ENCODE measurements at places on chromosomes 16 and 17.
A peak's percentile ranks its signal among the peaks of the same experiment; 100 is the strongest.

GRCh38 chr17:59154721-59155438 is at the start of gene SKA2:
TSS of gene SKA2 (minus strand) at chr17:59155186. CDS start at chr17:59155163, 23 bp downstream.
- peaks cover 15% of the 10 kb centered on the region for H3K4me1 ChIP-seq
- DNase-seq = peak; percentile 99
- peak within 1 kb of the TSS; percentile 79 for H3K27ac ChIP-seq
- H3K27me3 ChIP-seq = no peaks in the 10 kb centered on the region
- H3K36me3 ChIP-seq = no peaks in the 10 kb centered on the region

DNA sequence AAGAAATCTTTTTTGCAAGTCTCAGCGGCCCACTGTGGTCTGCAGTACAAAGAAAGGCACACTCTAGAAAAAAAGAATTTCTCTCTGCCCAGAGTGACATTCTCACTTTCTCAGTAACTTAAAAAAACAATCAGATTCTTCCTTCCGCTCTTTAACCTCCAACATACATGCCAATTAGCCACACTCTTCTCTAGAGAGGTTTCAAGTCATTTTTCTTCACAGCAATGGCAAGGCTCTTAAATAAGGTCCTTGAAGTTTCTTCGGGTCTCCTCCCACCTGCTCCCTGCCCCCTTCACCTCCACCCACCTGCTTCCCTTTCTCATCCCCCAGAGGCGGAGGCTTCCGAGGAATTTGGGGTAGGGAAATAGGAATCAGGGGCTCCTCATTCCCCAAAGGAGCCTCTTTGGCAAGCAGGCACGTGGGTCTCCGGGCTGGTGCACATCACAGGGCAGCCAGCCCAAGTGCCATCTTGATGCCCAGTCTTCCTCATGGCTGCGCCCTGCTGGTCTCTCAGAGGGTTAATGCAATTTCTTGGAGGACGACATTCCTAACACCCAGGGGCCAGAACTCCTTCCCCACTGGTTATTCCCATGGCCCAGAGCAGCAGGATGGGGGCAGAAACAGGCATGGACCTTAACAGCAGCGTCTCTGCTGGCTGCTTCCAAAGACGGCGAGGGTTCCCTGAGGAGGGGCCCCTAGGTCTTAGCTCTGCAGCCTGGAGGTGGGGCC is 855 bp upstream of the MEOX1 start:
- H3K27ac ChIP-seq = no peak overlapping the region
- H3K36me3 ChIP-seq = no peaks in the 10 kb centered on the region
- no peak for DNase-seq
- no peaks in the 10 kb centered on the region for H3K4me1 ChIP-seq

DNA sequence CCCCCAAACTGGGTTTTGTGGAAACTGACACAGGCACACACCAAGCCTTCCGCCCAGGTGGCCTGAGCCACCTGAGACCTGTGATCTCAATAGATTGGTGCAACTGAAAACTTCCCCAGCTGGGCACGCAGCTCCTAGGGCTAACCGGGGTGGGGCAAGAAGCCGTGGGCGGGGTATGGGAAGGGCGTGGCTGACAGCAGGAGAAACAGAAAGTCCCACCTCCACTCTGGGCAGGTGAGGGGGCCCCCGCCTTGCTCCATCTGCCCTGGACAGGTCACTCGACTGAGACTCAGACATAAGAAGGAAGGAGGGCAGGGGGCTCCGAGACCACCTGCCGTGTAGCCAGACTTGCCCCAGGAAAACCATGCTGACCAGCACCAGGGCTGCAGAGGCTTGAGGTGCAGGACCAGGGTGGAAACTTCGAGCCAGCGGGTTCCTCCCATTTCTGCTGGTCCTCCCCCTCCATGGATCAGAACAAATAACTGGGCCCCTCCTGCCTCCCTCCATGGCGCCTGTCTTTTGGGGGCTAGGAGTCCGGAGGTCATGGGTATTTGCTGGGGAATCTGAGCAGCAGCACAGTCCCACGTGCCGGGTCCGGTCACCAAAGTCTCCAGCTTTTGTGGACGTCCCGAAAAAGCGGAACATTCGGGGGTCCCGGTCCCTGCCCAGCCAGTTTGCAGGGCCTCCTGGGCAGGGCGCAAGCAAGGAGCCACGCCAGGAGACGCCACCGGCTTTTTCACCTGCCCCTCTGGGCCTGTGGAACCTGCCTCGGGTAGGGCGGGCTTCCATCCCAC is 1.3 kb downstream of the TIMP2 start:
- H3K27me3 ChIP-seq = no peaks in the 10 kb centered on the region
- H3K36me3 ChIP-seq = no peaks in the 10 kb centered on the region

GRCh38 chr17:77492446-77493237 is 351.9 kb downstream of the SEC14L1 start:
- no peak for DNase-seq
- H3K27me3 ChIP-seq = no peaks in the 10 kb centered on the region
- H3K27ac ChIP-seq = peak overlapping the region; percentile 36

GRCh38 chr17:11109106-11109505 is 131.9 kb upstream of the SHISA6 start:
- H3K27ac ChIP-seq = no peak overlapping the region
- no peak for DNase-seq
- no peaks in the 10 kb centered on the region for H3K36me3 ChIP-seq
- no peak overlapping the region for H3K4me3 ChIP-seq

DNA sequence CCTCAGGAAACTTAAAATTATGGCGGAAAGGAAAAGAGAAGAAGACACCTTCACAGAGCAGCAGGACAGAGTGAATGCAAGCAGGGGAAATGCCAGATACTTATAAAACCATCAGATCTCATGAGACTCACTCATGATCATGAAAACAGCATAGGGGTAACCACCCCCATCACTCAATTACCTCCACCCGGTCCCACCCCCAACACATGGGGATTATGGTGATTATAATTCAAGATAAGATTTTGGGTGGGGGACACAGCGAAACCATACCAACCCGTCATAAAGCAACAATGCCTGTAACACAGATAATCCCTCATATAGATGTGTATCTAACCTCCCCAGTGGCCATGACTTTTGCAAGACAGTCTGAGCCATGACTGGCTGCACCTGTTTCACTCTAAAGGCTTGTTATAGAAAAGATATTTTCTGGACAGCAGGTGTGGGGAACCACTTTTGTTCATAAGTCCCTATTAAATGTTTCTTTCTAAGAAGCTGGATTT is 7.0 kb upstream of the GSDMA start:
- H3K36me3 ChIP-seq = no peaks in the 10 kb centered on the region
- no peak overlapping the region for H3K4me3 ChIP-seq
- peaks cover 34% of the 10 kb centered on the region for H3K4me1 ChIP-seq
- H3K27me3 ChIP-seq = no peaks in the 10 kb centered on the region

GRCh38 chr16:31181102-31181830 is 1.3 kb downstream of the FUS start:
- H3K4me3 ChIP-seq = peak overlapping the region; percentile 91
- no peaks in the 10 kb centered on the region for H3K27me3 ChIP-seq
- DNase-seq = peak; percentile 63
- peaks cover 40% of the 10 kb centered on the region for H3K36me3 ChIP-seq

- DNase-seq = no peak
- no peak overlapping the region for H3K4me3 ChIP-seq
- peaks cover 12% of the 10 kb centered on the region for H3K27me3 ChIP-seq
- H3K36me3 ChIP-seq = no peaks in the 10 kb centered on the region
- no peaks in the 10 kb centered on the region for H3K4me1 ChIP-seq
These were observed 47.2 kb upstream of the SLC47A1 start for GRCh38 chr17:19486351-19487023.

GRCh38 chr16:29745121-29745852 is 503 bp downstream of the C16orf54 start:
- H3K27me3 ChIP-seq = no peaks in the 10 kb centered on the region
- H3K4me1 ChIP-seq = peaks cover 65% of the 10 kb centered on the region
- DNase-seq = peak; percentile 77
- H3K4me3 ChIP-seq = peak overlapping the region; percentile 98

DNA sequence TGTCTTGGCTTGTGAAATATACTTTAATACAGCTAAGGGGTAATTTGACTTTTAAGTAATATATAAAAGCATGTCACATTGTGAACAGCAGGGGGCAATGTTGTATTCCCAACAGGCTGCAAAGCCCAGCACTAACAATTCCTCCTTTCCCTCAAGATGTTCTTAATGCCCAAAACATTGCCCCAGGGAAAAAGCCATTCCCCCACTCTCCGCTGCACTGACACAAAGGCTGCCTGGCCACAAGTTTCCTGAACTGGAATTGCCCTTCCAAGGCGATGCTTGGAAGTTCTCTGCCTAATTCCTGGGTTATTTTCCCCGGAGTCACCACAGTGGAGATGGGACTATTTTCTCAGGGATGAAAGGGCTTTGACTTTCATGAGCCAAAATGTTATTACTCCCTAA is 27.2 kb downstream of the CLEC16A start:
- H3K27me3 ChIP-seq = no peaks in the 10 kb centered on the region
- peak; percentile 64 for DNase-seq
- H3K4me3 ChIP-seq = no peak overlapping the region
- H3K4me1 ChIP-seq = no peaks in the 10 kb centered on the region

DNA sequence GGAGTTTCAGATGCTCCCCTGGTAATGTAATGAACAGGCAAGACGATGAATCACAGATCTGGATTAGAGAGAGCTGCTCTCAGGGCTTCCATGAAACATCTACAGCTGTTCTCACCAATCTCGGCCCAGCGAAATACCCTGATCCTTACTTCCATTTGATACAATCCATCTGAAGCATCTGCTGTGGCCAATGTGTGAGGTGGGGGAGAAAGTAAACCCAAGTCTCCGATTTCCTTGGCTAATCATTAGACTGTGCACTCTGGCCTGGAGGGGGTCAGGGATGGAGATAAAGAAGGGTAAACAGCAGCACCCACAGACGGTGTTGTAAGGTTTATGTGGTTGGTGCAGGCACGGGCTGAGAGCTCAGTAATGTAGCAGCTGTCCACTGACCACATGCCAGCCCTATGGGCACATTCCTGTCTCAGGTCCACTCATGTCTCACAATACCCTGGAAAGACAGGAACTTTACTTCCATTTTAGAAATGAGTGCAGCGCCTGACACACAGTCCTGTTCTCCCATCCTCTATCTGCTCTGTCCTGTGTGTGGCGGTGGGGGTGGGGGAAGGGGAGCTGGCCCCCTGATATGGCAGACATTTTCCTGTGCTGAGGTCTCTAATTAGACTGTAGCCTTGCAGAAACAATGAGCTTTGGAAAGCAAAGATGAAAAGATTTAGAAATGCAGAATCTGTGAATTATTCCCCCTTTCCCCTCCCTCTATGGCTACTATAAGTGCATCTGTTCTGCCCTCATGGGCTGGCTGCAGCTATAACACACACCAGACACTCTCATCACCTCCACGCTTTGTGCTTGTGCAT is 48.3 kb upstream of the ERN1 start:
- H3K27me3 ChIP-seq = no peaks in the 10 kb centered on the region
- no peak overlapping the region for H3K27ac ChIP-seq
- no peaks in the 10 kb centered on the region for H3K36me3 ChIP-seq
- no peak for DNase-seq
- H3K4me1 ChIP-seq = no peaks in the 10 kb centered on the region
- no peak overlapping the region for H3K4me3 ChIP-seq

DNA sequence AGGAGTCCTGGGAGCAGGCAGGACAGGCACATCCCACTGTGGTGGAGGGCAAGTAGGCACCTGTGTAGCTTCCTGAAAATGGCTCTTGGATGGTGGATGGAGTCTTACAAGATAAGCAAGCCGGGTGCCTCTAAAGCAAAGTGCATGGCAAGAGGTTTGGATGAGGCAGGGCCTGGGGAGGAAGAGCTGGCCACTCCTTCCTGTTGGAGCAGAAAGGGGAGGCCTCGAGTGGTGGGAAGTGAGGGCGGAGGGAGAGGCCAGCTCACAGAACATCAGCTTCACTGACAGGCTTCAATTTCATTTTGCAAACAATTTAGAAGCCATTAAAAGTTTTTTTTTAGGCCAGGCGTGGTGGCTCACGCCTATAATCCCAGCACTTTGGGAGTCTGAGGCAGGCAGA is 31.0 kb downstream of the CD300A start:
- no peaks in the 10 kb centered on the region for H3K4me1 ChIP-seq
- H3K27ac ChIP-seq = no peak overlapping the region
- H3K36me3 ChIP-seq = no peaks in the 10 kb centered on the region
- no peak for DNase-seq

DNA sequence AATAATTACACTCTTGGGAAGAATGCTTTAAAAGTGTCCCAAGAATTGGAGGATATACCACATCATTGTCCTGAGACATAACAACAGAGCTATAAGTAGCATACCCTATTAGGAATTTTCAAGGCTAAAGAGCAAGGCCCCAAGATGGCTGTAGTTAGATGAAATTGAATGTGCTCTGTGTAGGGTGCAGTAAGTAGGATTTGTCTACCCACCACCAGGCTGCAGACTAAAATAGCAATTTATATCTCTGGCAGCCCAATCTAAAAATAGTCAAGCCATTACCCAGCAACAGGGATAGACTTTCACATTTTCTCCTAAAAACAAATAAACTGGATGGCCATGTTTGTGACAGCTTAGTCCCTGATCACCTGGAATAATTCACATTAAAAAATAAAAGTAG is 5.6 kb downstream of the MMD start:
- H3K4me1 ChIP-seq = peaks cover 37% of the 10 kb centered on the region
- H3K4me3 ChIP-seq = no peak overlapping the region
- H3K36me3 ChIP-seq = peaks cover 7% of the 10 kb centered on the region
- H3K27me3 ChIP-seq = no peaks in the 10 kb centered on the region
- no peak overlapping the region for H3K27ac ChIP-seq

DNA sequence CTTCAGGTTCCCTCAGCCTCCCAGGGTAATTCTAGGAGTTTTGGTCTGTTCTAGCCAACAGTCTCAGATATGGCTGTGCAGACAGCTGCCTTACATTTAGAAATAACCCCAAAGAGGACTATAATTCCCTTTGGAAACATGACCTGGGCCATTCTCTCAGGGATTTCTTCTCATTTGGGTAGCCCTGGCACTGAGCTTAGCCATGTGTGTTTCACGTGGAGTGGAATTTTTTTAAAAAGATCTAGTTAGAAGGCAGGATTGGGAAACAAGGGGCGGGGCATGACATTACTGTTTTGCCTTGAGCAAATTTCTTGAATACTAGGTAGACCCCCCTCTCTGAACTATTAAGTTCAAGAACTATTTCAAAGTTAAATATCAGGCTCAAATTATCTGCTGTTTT is 29.6 kb upstream of the MRC2 start:
- H3K36me3 ChIP-seq = peaks cover 4% of the 10 kb centered on the region
- no peaks in the 10 kb centered on the region for H3K27me3 ChIP-seq
- H3K4me1 ChIP-seq = no peaks in the 10 kb centered on the region
- no peak overlapping the region for H3K27ac ChIP-seq

DNA sequence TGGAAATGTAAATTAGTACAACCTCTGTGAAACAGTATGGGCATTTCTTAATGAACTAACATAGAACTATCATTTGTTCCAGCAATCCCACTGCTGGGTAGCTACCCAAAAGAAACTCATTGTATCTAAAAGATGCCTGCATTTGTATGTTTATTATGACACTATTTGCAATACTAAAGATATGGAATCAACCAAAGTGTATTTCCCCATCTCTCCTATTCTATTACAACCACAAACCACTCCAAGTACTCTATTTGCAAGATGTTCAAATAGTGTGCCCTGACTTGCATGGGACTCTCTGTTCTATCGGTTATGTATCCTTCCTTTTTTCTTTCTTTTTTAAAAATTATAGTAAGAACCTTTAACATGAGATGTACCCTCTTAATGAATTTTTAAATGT is 845.2 kb downstream of the CDH11 start:
- no peaks in the 10 kb centered on the region for H3K36me3 ChIP-seq
- H3K4me1 ChIP-seq = no peaks in the 10 kb centered on the region
- no peak overlapping the region for H3K4me3 ChIP-seq
- no peaks in the 10 kb centered on the region for H3K27me3 ChIP-seq
